Endothelial cell of coronary artery (primary cell): ENCODE measurements at places on chromosomes 2 and 18. TPM values are rescaled to one million over a fixed set of nuclear protein-coding genes. Genes with fewer than 3 reads are reported as not detected.

Gene DPY30
- total RNA-seq: 62.4 and 66.9 TPM in 2 replicates

Gene CCDC68
- 2.3 and 5.9 TPM in 2 replicates for total RNA-seq

Gene REG1B
- not detected in 2 replicates for total RNA-seq

Gene ZSWIM2
- total RNA-seq: not detected in 2 replicates

Gene CRYBA2
- total RNA-seq: not detected in 2 replicates

Gene ANKRD62
- total RNA-seq: not detected in 2 replicates

Gene UGT1A8
- total RNA-seq: not detected in 2 replicates

Gene BOK
- total RNA-seq: 29.8 and 51.2 TPM in 2 replicates

Gene TTN
- 0.66 and 3.3 TPM in 2 replicates for total RNA-seq

Gene RGPD3
- total RNA-seq: 0.09 and 0.19 TPM in 2 replicates

Gene NGEF
- 0.09 and 1.5 TPM in 2 replicates for total RNA-seq

Gene ALLC
- not detected in 2 replicates for total RNA-seq

Gene ARHGAP28
- 0.28 and 8.3 TPM in 2 replicates for total RNA-seq

Gene SERPINB12
- total RNA-seq: not detected in 2 replicates

Gene LHCGR
- total RNA-seq: not detected in 2 replicates

Gene CSRNP3
- total RNA-seq: 0.19 TPM in 1 of 2 replicates, not detected in the other

Gene ODC1
- total RNA-seq: 97.7 and 171 TPM in 2 replicates

Gene SLC14A1
- 0.09 and 0.56 TPM in 2 replicates for total RNA-seq

Gene TCF23
- not detected in 2 replicates for total RNA-seq

Gene ING5
- total RNA-seq: 21.7 and 22.0 TPM in 2 replicates

Gene RALB
- total RNA-seq: 145 and 217 TPM in 2 replicates

Gene STPG4
- 0.09 TPM in 2 replicates for total RNA-seq

Gene SP5
- total RNA-seq: not detected in 2 replicates

Gene ALPP
- not detected in 2 replicates for total RNA-seq

Gene GALNT5
- total RNA-seq: under 0.01 and 6.4 TPM in 2 replicates

Gene ACMSD
- total RNA-seq: not detected in 2 replicates

Gene FOXD4L1
- total RNA-seq: 0.18 TPM in 1 of 2 replicates, not detected in the other

Gene FHOD3
- total RNA-seq: 0.94 and 4.0 TPM in 2 replicates

Gene TMSB10
- 9,836 and 10,308 TPM in 2 replicates for total RNA-seq

Gene ESPNL
- 0.09 TPM in 1 of 2 replicates, not detected in the other for total RNA-seq

Gene MAP3K19
- total RNA-seq: not detected in 2 replicates

Gene NAT8
- total RNA-seq: not detected in 2 replicates

Gene AQP12A
- not detected in 2 replicates for total RNA-seq

Gene ARHGAP25
- 3.1 and 12.1 TPM in 2 replicates for total RNA-seq

Gene CFAP210
- total RNA-seq: not detected in 2 replicates

Gene PTPRM
- 65.7 and 80.9 TPM in 2 replicates for total RNA-seq

Gene SERPINB5
- not detected in 2 replicates for total RNA-seq

Gene RFX8
- total RNA-seq: 0.28 and 0.81 TPM in 2 replicates

Gene POU3F3
- total RNA-seq: not detected in 2 replicates

Gene RAMP1
- total RNA-seq: 0.19 TPM in 1 of 2 replicates, not detected in the other

Gene MAL
- not detected in 2 replicates for total RNA-seq

Gene EPB41L3
- 147 and 234 TPM in 2 replicates for total RNA-seq

Gene CTAGE1
- 0.09 TPM in 1 of 2 replicates, not detected in the other for total RNA-seq

Gene CNDP1
- total RNA-seq: not detected in 2 replicates

Gene RTN4
- total RNA-seq: 145 and 390 TPM in 2 replicates

Gene CAPN10
- 29.1 and 31.5 TPM in 2 replicates for total RNA-seq

Gene OXER1
- not detected in 2 replicates for total RNA-seq

Gene GPR75
- 0.99 and 1.3 TPM in 2 replicates for total RNA-seq

Gene SMYD5
- 14.6 and 16.5 TPM in 2 replicates for total RNA-seq

Gene ADRA2B
- not detected in 2 replicates for total RNA-seq
